Hippocampal formation (tissue), 2 donors: ENCODE measurements at places on chromosomes 6 and 20.

DNA sequence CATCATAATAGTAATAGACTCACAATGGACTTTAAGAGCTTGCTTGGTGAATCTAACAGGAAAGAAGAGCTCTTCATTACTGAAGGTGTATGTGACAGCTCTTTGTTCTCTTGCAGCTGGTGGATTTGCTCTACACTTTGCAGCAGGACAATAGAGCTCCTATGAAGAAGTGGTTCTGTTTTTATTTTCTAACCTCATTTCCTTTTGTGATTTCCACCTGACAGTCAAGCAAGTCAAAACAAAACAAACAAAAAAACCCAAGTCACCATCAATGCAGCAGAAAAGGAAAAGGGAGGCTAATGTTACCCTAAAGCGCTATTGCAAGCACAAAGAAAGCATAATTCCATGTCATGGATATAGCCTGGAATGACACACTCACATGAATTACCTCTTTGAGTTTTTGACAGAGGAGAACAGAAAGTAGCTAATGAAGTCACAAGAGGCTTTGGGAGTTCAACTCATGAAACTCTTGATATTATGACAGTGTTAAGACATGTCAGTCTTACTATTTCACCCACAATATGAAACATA lies 1188.1 kb downstream of the EPHA7 start:
- DNase-seq: no peak

DNA sequence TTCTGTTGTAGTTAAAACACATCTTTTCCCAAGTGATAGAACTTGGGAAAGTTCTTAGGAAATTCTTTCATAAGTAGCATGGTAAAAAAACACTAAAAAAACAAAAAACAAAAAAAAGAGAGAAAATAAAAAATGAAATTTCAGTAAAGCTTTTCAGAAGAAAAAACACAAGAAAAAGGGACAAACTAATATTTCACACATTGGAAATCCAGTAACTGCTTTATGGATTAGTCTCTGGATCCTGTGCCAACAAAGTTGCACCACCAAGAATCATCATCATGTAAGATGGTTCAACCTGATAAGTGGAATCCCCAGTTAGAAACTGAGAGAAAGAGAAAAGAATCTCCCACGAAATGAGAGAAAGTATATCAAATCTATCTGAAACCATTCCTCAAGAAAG lies 144.2 kb downstream of the GMDS start:
- DNase-seq: no peak

- DNase-seq: no peak
Measured at GRCh38 chr6:13004601-13005000, 288.0 kb downstream of the PHACTR1 start.

GRCh38 chr20:62122654-62123449 lies 577 bp downstream of the LSM14B start:
- DNase-seq: no peak

DNA sequence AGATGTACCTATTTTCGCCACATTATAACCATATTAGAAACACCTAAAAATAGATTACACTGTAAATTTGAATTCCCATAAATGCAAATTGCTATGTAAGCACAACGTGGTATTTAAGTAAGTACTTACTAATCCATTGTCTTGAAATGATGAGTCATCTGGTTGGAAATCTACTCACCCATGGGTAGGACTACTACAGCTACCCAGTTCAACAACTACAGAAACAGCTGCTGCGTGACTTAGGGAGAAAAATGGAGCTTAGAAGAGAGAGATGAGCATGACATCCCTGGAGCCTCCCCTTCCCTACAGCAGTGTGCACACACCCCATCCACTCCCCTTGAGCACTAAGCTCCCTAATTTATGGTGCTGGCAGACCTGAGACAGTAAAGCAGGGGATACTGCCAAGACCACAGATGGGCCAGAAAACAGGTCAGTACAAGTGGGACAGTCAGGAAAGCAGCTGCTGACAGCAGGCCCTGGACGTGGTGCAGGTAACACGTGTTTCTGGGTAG lies 26.9 kb downstream of the RRAGD start:
- DNase-seq: no peak

GRCh38 chr6:34147906-34148630 lies 2.2 kb upstream of the GRM4 start:
- DNase-seq: no peak

DNA sequence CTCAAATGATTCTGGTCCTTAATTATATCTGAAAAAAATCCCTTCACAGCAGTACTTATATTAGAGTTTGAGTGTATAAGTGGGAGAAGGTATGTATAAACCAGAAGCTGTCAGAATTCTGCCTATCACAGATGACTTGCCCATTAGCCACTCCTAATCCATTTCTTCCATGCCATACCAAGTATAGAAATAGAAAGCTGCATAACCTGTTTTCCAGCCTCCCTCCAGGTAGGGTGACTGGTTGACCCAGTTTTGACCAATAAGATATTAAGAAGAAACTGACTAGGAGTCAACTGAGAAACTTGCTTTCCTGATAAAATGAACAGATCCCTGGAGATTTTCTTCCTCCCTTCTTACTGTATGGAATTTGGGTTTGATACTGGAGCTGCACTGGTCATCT lies 112.2 kb upstream of the GRIK2 start:
- no peak for DNase-seq

GRCh38 chr6:106849120-106849519 lies 125.4 kb downstream of the CD24 start:
- DNase-seq: no peak

- no peak for DNase-seq
Measured at GRCh38 chr20:18727032-18727508, 86.5 kb upstream of the SCP2D1 start.
